Ovary (tissue), 10 donors: ENCODE measurements at places on chromosomes 5 and 9. TPM values are rescaled to one million over a fixed set of nuclear protein-coding genes. Genes with fewer than 3 reads are reported as not detected.

Gene CYLC2
- total RNA-seq, result not detected

Gene THG1L
- total RNA-seq, result 14.8 TPM

GRCh38 chr9:3916411-3916810 lies 383.5 kb downstream of the GLIS3 start:
- no peak for DNase-seq
- no peak overlapping the region for H3K27ac ChIP-seq
- no peaks in the 10 kb centered on the region for H3K36me3 ChIP-seq
- no peaks in the 10 kb centered on the region for H3K4me1 ChIP-seq
- H3K4me3 ChIP-seq, result no peak overlapping the region

- no peaks in the 10 kb centered on the region for H3K27me3 ChIP-seq
- no peaks in the 10 kb centered on the region for H3K36me3 ChIP-seq
- H3K4me3 ChIP-seq, result no peak overlapping the region
- H3K27ac ChIP-seq, result no peak overlapping the region
Observed at GRCh38 chr9:137832191-137832700, 45.3 kb upstream of the CACNA1B start.

- no peak for DNase-seq
- H3K4me3 ChIP-seq, result no peak overlapping the region
- no peaks in the 10 kb centered on the region for H3K36me3 ChIP-seq
- H3K4me1 ChIP-seq, result no peaks in the 10 kb centered on the region
- H3K27me3 ChIP-seq, result no peaks in the 10 kb centered on the region
- H3K27ac ChIP-seq, result no peak overlapping the region
Observed at GRCh38 chr9:81083067-81083466, 606.3 kb downstream of the TLE1 start.

DNA sequence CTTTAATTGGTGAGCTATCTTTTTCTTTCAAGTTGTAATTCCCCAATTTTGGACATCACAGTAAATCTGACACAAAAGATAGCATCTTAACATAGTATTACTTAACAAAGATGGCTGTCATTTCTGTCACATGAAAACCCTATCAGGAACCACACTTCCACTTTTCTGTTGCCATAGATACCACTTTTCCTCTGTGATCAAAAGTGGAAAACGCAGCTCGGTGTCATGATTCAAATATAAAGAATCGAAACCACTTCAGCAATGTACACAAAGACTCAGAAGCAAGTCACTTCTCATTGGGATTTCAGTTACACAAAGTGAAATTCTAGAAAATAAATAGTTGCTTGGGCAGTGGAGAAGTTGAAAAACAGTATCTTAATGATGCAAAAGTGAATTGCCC lies 524.9 kb upstream of the ITGA1 start:
- no peak overlapping the region for H3K27ac ChIP-seq
- H3K4me1 ChIP-seq, result no peaks in the 10 kb centered on the region
- no peak for DNase-seq
- no peak overlapping the region for H3K4me3 ChIP-seq

- H3K4me1 ChIP-seq, result no peaks in the 10 kb centered on the region
- H3K4me3 ChIP-seq, result no peak overlapping the region
- no peaks in the 10 kb centered on the region for H3K36me3 ChIP-seq
- H3K27ac ChIP-seq, result no peak overlapping the region
- DNase-seq, result no peak
Observed at GRCh38 chr9:12416716-12417115, 276.5 kb upstream of the TYRP1 start.

- H3K4me3 ChIP-seq, result no peak overlapping the region
- no peaks in the 10 kb centered on the region for H3K27me3 ChIP-seq
- no peak for DNase-seq
- peaks cover 6% of the 10 kb centered on the region for H3K4me1 ChIP-seq
- no peak overlapping the region for H3K27ac ChIP-seq
Observed at GRCh38 chr9:34143116-34143515, 16.6 kb upstream of the DCAF12 start.

- no peak for DNase-seq
- H3K36me3 ChIP-seq, result no peaks in the 10 kb centered on the region
- peaks cover 8% of the 10 kb centered on the region for H3K4me1 ChIP-seq
- H3K4me3 ChIP-seq, result no peak overlapping the region
- H3K27me3 ChIP-seq, result no peaks in the 10 kb centered on the region
Observed at GRCh38 chr5:73666891-73667290, 40.9 kb downstream of the ARHGEF28 start.

- no peak overlapping the region for H3K27ac ChIP-seq
- no peak for DNase-seq
- no peak overlapping the region for H3K4me3 ChIP-seq
- no peaks in the 10 kb centered on the region for H3K27me3 ChIP-seq
- no peaks in the 10 kb centered on the region for H3K36me3 ChIP-seq
Observed at GRCh38 chr5:74579215-74579614, 61.3 kb downstream of the ENC1 start.

DNA sequence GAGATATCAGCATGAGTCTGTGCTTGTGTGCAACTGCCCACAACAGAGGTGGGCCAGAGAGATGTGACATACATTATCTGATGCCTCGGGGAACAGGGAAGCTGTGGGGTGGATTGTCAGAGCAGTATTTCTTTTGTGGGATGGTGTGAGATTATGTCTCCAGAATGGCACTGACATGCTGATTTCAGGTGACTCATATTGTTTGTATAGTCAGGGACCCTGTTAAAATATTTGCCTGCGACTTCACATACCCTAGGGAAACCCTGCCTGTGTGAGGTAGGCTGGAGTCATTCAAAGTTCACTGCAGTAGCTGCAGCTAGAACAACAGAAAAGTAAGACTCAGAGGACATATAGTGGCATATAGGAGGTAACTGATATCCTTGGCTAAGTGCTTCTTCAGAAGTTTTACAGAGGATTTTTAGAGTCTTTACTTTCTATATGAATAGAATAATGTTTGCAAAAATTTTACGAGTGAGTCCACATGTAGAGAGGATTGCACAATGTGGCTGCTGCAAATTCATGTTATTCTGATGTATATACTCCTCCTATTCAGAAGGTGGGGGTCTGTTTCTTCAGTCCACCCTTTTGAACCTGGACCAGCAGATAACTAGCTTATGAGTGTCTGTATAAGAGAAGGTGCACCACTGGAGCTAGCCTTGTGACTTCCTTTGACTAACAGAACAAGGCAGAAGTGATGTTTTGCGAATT lies 89.3 kb downstream of the MACIR start:
- no peaks in the 10 kb centered on the region for H3K27me3 ChIP-seq
- no peak overlapping the region for H3K4me3 ChIP-seq
- H3K27ac ChIP-seq, result no peak overlapping the region
- DNase-seq, result no peak
- no peaks in the 10 kb centered on the region for H3K36me3 ChIP-seq

DNA sequence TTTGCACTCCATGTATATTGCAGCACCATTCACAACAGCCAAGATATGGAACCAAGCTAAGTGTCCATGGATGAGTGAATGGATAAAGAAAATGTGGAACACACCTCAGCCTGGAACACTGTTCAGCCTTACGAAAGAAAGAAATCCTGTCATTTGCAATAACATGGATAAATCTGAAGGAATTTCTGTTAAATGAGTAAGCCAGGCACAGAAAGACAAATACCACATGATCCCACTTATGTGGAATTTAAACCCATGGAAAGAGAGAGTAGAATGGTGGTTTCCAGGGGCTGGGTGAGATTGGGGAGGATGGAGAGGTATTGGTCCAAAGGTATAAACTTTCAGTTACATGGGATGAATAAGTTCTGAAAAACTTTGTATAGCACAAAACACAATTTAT lies 228.9 kb upstream of the CD180 start:
- H3K4me3 ChIP-seq, result no peak overlapping the region
- H3K27me3 ChIP-seq, result no peaks in the 10 kb centered on the region
- no peak for DNase-seq
- H3K4me1 ChIP-seq, result no peaks in the 10 kb centered on the region
- no peak overlapping the region for H3K27ac ChIP-seq

DNA sequence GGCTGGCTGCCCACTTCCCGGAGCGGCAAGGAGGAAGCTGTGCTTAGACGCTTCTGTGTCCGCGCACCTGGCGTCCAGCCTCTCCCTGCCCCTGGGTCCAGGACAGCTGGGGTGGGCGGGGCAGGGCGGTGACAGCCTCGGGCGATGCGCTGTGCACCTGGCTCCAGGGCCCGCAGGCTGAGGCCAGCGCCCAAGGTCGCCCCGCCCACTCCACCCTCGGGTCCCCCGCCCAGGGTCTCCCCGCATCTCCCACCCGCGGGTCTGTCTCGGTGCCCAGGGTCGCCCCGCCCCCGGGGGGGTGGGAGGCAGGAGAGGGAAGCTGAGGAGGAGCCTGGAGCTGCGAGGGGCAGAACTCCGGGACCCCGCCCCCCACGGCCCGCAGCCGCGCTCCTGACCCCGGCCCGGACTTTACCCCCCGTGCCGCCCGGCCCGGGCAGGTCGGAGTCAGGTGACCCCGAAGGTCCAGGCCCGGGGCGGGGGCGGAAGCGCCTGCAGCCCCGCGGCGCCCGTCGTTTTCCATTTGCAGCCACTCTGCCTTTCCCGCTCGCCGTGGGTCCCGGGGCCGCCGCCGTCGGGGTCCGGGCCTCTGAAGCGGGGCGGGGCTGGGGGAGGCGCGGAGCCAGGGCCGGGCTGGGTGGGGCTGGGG lies at the start of gene ENTPD8:
Gene ENTPD8 (minus strand): TSS at position 69 of the 646 bp plus-strand sequence. CDS start 3,072 bp downstream, outside the sequence.
- peak within 1 kb of the TSS; percentile 14 for H3K4me3 ChIP-seq
- H3K4me1 ChIP-seq, result peaks cover under 1% of the 10 kb centered on the region
- no peak within 1 kb of the TSS for H3K27ac ChIP-seq
- no peaks in the 10 kb centered on the region for H3K27me3 ChIP-seq

- no peak overlapping the region for H3K4me3 ChIP-seq
- no peaks in the 10 kb centered on the region for H3K27me3 ChIP-seq
- H3K27ac ChIP-seq, result no peak overlapping the region
- H3K4me1 ChIP-seq, result no peaks in the 10 kb centered on the region
Observed at GRCh38 chr9:93898502-93899426, 56.4 kb downstream of the BARX1 start.

GRCh38 chr5:72009280-72009679 lies 98.0 kb upstream of the MAP1B start:
- H3K4me1 ChIP-seq, result no peaks in the 10 kb centered on the region
- no peaks in the 10 kb centered on the region for H3K27me3 ChIP-seq
- no peak overlapping the region for H3K4me3 ChIP-seq
- H3K36me3 ChIP-seq, result no peaks in the 10 kb centered on the region
- no peak overlapping the region for H3K27ac ChIP-seq

GRCh38 chr5:43050384-43050783 lies 10.3 kb upstream of the ANXA2R start:
- H3K4me1 ChIP-seq, result no peaks in the 10 kb centered on the region
- no peaks in the 10 kb centered on the region for H3K36me3 ChIP-seq
- no peak overlapping the region for H3K27ac ChIP-seq
- H3K27me3 ChIP-seq, result no peaks in the 10 kb centered on the region
- H3K4me3 ChIP-seq, result no peak overlapping the region

DNA sequence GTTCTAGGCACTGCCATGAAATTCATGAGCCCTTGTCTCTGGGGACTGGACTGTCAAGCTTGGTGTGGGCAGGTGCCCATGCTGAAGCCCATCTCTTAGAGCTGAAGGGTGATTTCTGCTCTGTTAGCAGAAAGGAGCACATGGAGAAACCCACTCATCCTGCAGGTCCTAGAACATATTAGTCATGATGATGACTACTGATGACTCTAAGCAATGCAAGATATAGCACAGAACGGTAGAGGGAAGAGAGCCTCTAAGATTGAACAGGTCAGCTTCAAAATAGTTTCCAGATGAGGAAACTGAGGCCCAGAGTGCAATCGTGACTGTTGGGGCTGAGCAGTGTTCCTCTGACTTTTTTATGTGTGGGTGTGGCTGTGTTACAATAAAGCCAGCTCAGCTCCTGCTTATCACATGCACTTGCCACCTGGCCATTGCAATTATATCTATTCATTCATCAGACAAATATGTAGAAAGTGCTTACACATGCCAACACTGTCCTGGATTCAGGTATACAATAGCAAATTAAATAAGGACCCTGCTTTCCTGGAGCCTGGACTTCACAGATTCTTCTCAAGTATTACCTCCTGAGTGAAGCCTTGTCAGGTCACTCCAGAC lies 140.2 kb upstream of the BRINP1 start:
- H3K36me3 ChIP-seq, result no peaks in the 10 kb centered on the region
- no peaks in the 10 kb centered on the region for H3K4me1 ChIP-seq
- no peak overlapping the region for H3K4me3 ChIP-seq
- H3K27ac ChIP-seq, result no peak overlapping the region
- H3K27me3 ChIP-seq, result no peaks in the 10 kb centered on the region

GRCh38 chr9:115999498-115999897 lies 154.1 kb upstream of the PAPPA start:
- DNase-seq, result no peak
- H3K27me3 ChIP-seq, result no peaks in the 10 kb centered on the region
- no peaks in the 10 kb centered on the region for H3K4me1 ChIP-seq

- H3K27me3 ChIP-seq, result no peaks in the 10 kb centered on the region
- no peak for DNase-seq
- no peak overlapping the region for H3K27ac ChIP-seq
- H3K4me3 ChIP-seq, result no peak overlapping the region
Observed at GRCh38 chr5:137280656-137281055, 218.5 kb downstream of the SPOCK1 start.

DNA sequence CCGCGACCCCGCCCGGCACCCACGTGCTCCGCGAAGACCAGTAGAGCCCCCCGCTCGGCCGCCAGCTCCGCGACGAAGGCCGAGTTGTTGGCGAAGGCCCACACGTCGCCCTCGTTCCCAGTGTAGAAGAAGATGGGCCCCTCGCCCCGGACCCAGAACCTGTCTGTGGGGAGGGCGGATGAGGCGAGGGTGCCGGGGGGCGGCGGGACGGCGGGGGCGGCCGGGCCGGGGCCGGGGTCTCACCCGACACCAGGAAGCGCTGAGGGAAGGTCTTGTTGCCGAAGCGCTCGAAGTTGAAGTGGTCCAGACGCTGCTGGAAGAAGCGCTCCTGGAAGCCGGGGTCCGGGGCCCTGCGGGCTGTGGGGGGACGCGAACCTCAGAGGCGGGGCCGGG lies 317 bp downstream of the DPP7 start:
- H3K4me1 ChIP-seq, result peaks cover 4% of the 10 kb centered on the region

- no peaks in the 10 kb centered on the region for H3K4me1 ChIP-seq
- DNase-seq, result no peak
- no peak overlapping the region for H3K27ac ChIP-seq
- H3K27me3 ChIP-seq, result no peaks in the 10 kb centered on the region
- H3K36me3 ChIP-seq, result no peaks in the 10 kb centered on the region
Observed at GRCh38 chr9:107694390-107694789, 204.8 kb upstream of the KLF4 start.

DNA sequence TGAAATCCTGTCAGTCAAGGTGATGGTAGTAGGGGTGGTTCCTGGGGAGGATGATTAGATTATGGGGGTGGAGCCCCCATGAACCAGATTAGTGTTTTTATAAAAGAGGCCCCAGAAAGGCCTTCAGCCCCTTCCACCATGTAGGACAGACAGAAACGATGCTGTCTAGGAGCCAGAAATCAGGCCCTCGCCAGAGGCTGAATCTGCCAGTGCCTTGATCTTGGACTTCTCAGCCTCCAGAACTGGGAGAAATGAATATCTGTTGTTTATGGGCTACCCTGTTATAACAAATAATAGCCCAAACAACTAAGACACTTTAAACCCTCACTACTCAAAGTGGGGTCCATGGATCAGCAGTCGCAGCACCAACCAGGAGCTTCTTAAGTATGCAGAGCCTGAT lies 20.2 kb upstream of the FOXB2 start:
- no peak for DNase-seq
- H3K4me3 ChIP-seq, result no peak overlapping the region
- H3K27me3 ChIP-seq, result no peaks in the 10 kb centered on the region
- H3K4me1 ChIP-seq, result no peaks in the 10 kb centered on the region
- H3K27ac ChIP-seq, result no peak overlapping the region

GRCh38 chr5:40071870-40072269 lies 607.8 kb upstream of the PTGER4 start:
- no peak for DNase-seq
- no peaks in the 10 kb centered on the region for H3K4me1 ChIP-seq
- H3K4me3 ChIP-seq, result no peak overlapping the region
- H3K27ac ChIP-seq, result no peak overlapping the region

GRCh38 chr5:67610186-67610912 lies 413.8 kb upstream of the CD180 start:
- no peaks in the 10 kb centered on the region for H3K36me3 ChIP-seq
- no peak overlapping the region for H3K27ac ChIP-seq
- no peaks in the 10 kb centered on the region for H3K4me1 ChIP-seq
